NT2/D1 (cell line): ENCODE measurements at places on chromosomes 2 and 18.

- DNase-seq, result no peak
These were observed 25.9 kb downstream of the NRP2 start for GRCh38 chr2:205708231-205708631.

GRCh38 chr2:85329181-85329651 lies 1.4 kb upstream of the TGOLN2 start:
- DNase-seq, result no peak

- DNase-seq, result no peak
These were observed 66.0 kb downstream of the MYO3B start for GRCh38 chr2:170243898-170244297.

DNA sequence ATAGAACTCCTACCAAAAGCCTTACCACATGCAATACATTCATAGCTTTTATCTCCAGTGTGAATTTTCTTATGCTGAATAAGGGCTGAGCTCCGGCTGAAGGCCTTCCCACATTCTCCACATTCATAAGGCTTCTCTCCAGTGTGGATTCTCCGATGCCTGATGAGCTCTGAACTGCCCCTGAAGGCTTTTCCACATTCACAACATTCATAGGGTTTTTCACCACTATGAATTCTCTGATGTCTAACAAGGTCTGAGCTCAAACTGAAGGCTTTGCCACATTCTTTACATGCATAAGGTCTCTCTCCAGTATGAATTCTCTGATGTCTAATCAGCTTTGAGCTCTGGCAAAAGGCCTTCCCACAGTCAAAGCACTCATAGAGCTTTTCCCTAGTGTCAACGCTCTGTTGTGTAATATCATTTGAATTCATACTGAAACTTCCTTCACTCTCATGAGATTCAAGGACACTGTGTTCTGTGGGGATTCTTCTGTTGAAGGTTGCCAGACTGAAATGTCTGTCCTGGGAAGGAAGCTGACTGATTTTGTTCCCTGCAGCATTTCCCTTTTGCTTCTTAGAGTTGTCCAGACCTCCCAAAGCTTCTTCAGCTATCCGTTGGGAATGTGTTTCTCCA lies 12.9 kb downstream of the ZNF397 start:
- DNase-seq, result no peak

GRCh38 chr2:3034856-3035255 lies 342.8 kb downstream of the EIPR1 start:
- no peak for DNase-seq
